Activated CD4-positive, CD25-positive, alpha-beta regulatory T cell treated with anti-CD3 and anti-CD28 coated beads, Interleukin-2, amount 50 U/mL, for 24 hours (primary cell): ENCODE measurements at places on chromosomes 2 and 18.

DNA sequence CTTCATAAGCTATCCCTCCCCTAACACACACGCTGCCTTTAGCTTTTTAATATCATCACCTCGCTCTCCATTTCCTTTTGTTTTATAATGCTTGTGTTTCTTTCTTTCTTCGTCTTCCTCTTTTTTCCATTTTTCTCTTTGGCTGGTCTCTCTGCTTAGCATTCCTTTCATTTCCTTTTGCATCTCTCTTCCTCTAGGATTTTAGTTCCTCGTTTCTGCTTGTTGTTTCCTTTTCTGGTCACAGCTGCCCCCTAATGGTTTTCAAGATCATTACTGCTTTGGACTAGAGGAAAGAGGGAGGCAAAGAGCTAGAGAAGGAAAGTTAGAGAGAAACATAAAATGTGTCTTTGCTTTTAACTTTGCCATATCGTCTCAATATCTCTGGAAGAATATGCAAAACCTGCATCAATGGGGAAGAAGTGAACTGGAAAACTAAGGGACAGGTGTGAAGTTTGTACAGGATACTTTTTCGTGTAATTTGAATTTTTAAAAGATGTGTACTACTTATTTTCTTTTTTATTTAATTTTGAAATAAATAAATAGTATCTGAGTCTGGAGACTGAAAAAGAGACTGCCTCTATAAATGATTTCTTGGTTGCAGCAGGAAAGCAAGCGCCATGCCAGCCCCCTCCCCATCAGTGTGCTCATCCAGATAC is 6.3 kb upstream of the NRP2 start:
- ATAC-seq: no peak

- ATAC-seq: no peak
Measured at GRCh38 chr2:42567364-42567763, 1.1 kb upstream of the MTA3 start.

GRCh38 chr2:100869120-100869519 is 49.2 kb downstream of the NPAS2 start:
- ATAC-seq: no peak

GRCh38 chr2:40244675-40245074 is 207.2 kb downstream of the SLC8A1 start:
- ATAC-seq: no peak

- ATAC-seq: no peak
Measured at GRCh38 chr2:100321179-100321865, 979 bp downstream of the LONRF2 start.

DNA sequence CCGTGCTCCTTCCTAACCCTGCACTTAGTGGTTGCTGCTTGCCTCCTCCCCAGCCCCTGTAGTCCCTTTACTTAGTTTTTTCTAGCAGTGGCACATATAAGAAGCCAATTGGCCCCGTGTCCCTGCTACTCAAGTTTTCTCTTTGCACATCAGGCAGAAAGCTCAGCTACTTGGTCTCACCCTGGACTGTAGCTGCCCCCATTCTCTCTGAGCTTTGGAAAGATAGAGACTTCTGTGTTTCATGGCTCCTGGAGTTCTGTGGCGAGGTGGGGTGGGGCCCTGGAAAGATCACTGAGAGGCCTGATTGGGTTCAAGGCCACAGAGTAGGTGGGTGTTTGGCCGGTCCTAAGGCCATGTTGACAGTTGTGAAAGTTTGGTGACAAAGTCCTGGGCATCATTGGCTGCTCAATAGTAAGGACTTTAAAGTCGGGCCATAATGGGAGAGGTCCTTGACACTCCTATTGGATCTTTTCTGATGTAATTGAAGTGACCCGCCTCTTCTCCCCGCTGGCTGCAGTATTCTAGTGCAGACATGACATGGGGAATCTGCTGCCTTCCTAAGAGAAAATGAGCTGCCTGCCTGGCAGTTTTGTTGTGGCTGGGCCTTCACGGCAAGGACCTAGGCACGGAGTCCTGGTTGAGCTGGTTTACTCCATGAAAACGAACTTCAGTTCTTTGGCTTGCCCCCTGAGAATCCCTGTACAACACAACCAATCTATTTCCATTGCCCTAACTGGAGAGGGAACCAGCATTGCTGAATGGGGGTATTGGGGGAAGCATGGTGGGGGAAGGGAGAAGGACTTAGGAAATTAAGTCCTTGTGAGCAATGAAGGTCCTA is 26.2 kb upstream of the CYP27A1 start:
- no peak for ATAC-seq

- no peak for ATAC-seq
Measured at GRCh38 chr2:1823187-1824169, 79.2 kb upstream of the PXDN start.

DNA sequence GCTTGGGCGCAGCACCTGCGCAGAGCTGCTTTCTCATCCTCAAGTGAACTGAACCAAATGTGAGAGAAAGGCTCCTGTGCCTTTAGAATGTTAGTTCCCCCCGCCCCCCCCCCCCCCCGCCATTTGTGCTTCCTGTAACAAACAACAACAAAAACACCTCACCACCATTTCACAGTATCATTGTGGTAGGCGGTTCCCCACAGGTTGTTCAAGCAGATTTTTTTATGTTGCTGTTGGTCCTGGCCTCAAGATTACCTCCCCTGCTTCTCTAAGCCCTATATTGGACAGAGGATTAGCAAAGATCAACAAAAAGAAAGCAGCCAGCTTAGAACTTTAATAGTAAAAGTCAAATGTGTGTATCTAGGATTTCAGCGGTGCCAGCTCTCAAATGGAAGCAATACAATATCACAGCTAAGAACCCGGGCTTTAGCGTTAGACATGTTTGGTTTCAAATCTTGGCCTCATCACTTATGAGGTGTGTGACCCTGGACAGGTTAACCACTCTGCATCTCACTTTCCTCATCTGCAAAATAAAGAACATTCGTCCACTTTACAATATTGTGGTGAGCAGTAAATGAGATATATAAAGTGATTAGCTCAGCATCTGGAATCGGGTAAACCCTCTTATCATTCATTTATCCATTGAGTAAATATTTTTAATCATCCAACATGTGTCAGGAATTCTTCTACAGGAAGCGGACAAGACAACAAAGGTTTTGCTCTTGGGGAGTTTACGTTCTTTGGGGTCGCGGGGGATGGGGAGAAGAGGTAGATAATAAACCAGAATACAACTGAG is 84.6 kb downstream of the KCTD18 start:
- ATAC-seq: no peak

DNA sequence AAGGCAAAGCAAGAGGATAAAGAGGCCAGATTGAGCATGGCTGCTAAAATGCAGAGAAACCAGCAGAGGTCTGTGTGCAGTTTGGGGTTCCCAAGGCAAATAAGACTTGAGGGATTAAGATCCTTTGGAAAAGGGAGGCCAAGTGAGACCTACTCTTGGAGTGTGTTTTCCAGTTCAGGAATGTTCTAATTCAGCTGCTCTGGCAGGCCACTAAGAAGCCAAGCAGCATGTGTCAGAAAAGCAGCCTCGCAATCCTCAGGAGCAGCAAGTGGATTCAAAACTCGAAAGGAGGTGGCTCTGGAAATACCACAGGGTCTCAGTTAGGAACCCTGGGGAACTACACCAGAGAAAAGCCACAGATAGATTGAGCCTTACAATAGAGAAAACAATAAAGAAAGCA is 569.2 kb downstream of the METTL4 start:
- ATAC-seq: no peak

- no peak for ATAC-seq
Measured at GRCh38 chr2:83584672-83585071, 874.4 kb downstream of the SUCLG1 start.

DNA sequence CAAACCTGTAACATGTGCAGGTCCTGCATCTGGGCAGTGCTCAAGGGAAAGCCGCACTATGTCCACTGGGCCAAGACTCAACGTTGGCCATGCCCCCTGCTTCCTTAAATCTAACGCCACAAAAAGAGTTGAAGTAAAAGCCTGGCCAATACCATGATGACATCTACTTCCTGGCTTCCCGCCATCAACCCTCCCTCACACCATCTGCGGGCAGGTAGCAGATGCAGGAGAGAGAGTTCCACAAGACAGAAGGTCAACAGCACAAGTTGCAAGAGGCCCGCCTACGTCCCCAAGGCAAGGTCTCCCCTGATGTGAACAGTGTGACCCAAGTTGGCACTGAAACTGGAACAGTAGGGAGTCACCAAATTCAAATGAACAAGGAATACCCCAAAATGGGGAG is 48.4 kb downstream of the ABCG8 start:
- ATAC-seq: no peak

DNA sequence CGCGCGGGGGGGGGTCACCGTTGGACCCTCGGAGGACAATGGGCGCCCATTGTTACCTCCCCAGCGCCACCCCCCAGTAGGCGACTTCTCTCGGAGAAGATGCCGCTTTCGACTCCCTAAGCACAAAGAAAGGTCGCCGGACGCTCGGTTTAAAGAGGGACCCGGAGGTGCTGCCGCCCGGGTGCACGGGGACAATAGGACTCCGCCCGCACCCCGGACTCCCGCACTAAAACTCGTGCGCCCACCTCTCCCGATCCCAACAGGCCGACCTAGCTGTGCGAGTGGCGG is 318 bp upstream of the CDC42EP3 start:
- peak; percentile 5 for ATAC-seq

DNA sequence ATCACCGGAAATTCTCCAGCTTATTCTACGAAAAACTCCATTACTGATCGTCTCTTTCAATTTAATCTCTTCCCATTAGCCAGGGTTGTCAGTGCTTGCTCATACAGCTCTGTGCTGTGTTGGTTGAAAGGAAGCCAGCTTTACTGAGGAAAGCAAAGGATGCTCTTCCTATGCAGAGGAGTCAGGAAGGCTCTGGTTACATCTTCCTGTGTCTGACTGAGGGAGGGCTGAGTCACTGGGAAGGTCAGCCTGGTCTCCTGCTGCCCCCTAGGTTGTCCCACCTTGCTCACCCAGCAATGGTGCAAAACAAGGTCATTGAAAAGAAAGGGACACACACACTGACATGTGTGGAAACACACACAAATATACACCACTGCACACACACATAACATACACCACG is 975.6 kb downstream of the DCDC2C start:
- no peak for ATAC-seq

- no peak for ATAC-seq
Measured at GRCh38 chr2:173741759-173742158, 223.4 kb downstream of the SP3 start.

- no peak for ATAC-seq
Measured at GRCh38 chr2:1625281-1626001, 118.9 kb downstream of the PXDN start.

DNA sequence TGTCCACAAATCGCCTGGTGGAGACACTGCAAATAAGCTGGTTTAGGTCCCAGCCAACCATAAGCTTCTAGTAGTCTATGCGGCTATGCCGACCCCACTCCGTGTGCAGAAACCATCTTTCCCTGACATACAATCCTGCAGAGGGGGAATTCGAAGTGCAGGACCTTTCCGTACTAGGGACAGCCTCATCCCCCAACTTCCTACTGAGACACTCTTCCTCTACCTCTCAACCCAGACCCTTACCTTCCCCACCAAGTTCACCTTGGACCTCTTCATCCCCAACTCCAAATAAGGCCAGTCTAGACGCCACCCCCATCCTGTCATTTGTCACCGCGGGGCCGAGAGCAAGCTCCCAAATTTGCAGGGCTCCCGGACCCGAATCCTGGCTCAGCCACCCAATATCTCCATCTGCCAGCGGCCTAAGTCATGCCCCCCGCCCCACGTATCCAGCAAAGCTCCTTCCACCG is 496 bp downstream of the SUCLG1 start:
- peak; percentile 15 for ATAC-seq

DNA sequence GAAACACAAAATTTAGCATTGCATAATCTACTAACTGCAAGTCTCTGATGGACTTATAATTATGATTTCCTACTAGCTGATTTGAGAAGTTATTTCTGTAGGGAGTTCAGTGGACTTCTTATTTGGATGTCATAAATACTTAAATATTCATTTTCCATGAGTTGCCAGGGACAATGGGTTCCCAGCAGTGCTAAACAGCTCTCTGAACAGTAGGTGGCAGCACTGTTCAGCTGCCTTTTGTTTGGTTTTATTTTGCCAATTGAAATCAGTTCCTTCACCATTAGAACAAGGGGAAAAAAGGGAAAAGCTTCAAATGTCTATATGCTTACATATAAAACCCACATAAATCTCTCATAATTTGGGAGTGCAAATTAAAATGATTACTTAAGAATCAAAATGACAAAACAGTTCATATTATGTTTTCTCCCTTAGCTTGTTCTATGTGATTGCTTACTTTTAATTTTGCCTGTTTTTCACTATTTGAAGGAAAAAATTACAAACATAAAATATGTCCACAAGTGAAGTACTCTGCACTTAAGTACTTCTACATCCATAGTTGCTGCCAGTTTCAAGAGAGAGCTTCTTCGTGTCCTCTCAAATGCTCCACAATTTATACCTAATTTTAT is 898.9 kb downstream of the CPS1 start:
- ATAC-seq: no peak

- no peak for ATAC-seq
Measured at GRCh38 chr2:23537991-23538390, 153.0 kb downstream of the KLHL29 start.

- no peak for ATAC-seq
Measured at GRCh38 chr2:221042926-221043325, 529.2 kb downstream of the EPHA4 start.

DNA sequence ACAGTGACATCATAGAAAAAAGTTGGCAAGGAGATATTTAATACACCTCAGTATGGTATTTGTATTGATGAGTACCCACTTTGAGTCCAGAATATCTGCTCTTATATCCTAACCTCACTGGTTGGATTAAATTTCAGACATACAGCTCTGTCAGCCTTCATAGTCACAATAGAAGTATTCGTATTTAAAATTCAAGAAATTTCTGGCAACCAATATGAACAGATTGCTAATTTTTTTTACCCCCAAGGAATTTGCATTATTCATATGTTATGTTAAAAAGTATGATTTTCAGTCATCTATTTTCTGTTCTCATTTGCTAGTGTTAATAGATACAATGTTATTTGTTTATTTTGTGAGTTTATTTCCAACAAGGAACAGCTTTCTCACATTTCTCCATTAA is 1306.8 kb upstream of the NXPH2 start:
- ATAC-seq: no peak

GRCh38 chr2:12506846-12507245 is 209.9 kb upstream of the TRIB2 start:
- ATAC-seq: no peak

DNA sequence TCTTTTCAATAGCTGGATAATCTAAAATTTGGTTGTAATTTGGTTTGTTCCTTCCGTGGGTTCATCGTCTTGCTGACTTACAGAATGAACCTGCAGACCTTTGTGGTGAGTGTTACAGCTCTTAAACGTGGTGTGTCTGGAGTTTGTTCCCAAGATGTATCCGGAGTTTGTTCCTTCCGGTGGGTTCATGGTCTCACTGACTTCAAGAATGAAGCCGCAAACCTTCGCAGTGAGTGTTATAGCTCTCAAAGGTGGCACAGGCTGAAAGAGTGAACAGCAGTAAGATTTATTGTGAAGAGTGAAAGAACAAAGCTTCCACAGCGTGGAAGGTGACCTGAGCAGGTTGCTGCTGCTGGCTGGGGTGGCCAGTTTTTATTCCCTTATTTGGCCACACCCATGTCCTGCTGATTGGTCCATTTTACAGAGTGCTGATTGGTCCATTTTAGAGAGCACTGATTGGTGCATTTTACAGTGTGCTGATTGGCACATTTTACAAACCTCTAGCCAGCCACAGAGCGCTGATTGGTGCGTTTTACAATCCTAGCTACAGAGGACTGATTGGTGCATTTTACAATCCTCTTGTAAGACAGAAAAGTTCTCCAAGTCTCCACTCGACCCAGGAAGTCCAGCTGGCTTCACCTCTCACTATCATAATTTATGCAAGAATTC is 16.6 kb downstream of the RALB start:
- ATAC-seq: no peak

GRCh38 chr18:76364282-76365259 is 130.5 kb downstream of the ZNF516 start:
- ATAC-seq: peak; percentile 35

GRCh38 chr2:190972846-190973245 is 41.1 kb downstream of the STAT1 start:
- ATAC-seq: no peak
